GM23338 (cell line): ENCODE measurements at places on chromosomes 5 and 9. TPM values are rescaled to one million over a fixed set of nuclear protein-coding genes. Genes with fewer than 3 reads are reported as not detected.
A peak's percentile ranks its signal among the peaks of the same experiment; 100 is the strongest.

GRCh38 chr5:38249301-38249700 is 9.1 kb upstream of the EGFLAM start:
- H3K27ac ChIP-seq: no peak overlapping the region
- peaks cover 4% of the 10 kb centered on the region for H3K27me3 ChIP-seq
- H3K4me3 ChIP-seq: no peak overlapping the region
- H3K4me1 ChIP-seq: no peaks in the 10 kb centered on the region
- no peak for DNase-seq

DNA sequence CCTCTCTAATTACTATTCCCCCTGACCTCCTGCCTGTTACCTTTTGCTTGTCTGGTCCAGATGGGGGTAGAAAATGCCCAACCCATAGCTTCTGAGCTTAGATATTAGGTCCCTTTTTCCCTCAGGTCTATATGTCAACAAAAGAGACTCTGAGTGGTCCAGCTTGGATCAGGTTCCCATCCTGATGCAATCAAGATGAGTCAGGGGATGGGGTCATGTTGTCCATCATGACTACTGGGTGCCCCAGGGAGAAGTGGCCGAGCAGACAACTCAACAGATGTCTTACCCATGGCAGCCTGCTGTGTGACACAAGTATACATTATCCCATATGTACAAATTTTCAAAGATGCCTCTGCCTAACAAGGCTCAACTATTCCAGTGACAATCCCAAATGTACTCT is 9.1 kb upstream of the ANKH start:
- no peaks in the 10 kb centered on the region for H3K4me1 ChIP-seq
- H3K27me3 ChIP-seq: no peaks in the 10 kb centered on the region
- H3K4me3 ChIP-seq: no peak overlapping the region

GRCh38 chr5:180305481-180305880 is 13.6 kb upstream of the MAPK9 start:
- no peaks in the 10 kb centered on the region for H3K4me1 ChIP-seq
- peaks cover 29% of the 10 kb centered on the region for H3K36me3 ChIP-seq
- H3K27me3 ChIP-seq: no peaks in the 10 kb centered on the region
- DNase-seq: no peak
- H3K4me3 ChIP-seq: no peak overlapping the region
- no peak overlapping the region for H3K27ac ChIP-seq

DNA sequence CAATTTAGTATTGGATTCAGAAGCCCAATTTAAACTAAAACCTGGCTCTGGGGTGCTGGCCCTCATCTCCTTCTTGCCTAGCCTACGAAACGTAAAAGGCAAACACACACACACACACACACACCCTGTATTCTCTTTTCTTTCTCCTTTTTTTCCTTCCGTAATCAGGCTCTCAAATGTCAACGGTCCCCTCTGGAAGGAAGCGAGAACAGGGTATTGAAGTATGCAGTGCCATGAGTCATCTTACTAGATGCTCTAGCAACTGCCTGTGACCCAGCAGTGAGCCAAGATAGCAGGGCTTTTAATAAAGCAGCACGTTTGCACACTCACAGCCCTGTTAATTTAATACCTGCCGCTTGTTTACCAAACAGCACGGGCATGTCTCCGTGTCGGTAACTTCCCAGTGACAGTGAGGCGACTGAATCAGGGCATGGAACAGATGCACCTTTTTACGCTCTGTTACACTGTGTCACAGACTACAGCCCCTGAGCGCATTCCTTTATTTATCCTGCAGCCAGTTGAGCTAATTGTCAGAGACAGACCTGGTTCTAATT is 243.8 kb downstream of the BNC2 start:
- H3K27ac ChIP-seq: peak overlapping the region; percentile 48
- no peak overlapping the region for H3K4me3 ChIP-seq
- H3K4me1 ChIP-seq: peaks cover 45% of the 10 kb centered on the region
- H3K27me3 ChIP-seq: no peaks in the 10 kb centered on the region

Gene GEMIN5
- total RNA-seq: 46.7 and 49.7 TPM in 2 replicates

Gene TMEM8B
- 5.5 and 7.5 TPM in 2 replicates for total RNA-seq
